IMR-90 (cell line): ENCODE measurements at places on chromosomes 13 and 19. TPM values are rescaled to one million over a fixed set of nuclear protein-coding genes. Genes with fewer than 3 reads are reported as not detected.
A peak's percentile ranks its signal among the peaks of the same experiment; 100 is the strongest.

DNA sequence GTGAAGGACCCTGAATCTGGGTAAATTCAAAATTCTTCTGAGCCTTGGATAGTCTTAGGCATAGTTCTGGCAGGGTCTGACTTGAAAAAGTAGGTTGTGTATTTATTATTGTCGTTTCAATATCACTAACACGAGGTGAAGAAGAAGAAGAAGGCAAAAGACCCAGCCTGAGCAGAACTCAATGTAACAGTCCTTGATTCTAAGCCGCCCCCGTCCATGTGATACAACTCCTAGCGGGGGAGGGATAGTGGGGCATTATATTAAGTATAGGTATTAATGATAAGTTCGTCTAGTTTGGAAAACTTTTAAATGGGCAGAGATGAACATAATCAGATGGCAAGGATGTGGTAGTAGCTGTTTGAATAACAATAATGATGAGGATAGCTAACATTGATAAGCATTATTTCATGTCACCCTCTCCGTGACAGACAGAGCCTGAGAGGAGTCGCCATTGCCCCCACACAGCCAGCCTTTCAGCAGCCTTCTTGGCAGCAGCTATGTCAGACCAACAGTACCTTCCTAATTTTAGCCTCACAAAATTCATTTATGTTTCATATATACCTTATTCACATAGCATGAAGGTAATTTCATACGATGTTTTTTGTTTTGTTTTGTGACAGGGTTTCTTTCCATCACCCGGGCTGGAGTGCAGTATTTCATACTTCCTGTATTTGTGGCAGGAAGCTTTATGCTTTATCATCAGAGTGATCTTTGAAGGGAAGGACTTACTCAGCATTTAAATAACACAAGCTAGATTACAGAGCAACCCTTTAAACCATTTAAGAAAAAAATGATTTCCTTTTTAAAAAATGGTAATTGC, 64.4 kb upstream of the NPAS1 start:
- peak; percentile 52 for DNase-seq

DNA sequence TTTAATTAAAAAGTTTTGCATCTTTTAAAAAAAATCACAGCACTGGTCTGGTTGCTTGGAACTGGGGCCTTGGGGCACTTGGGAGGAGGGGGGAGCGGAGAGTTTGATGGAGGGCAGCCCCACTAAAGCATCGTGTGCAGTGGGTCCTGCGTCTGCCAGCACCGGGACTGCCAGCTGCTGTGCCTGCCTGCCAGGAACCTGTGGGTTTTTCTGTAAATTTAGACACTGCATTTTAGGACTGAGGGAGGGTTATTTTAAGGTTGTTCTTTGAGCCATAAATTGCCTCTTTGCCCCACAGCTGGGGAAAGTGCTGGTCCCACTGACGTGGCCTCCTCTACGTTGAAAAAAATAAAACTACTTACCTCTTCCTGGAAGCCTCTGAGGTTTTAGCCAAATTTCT, 2.9 kb downstream of the KLF2 start:
- DNase-seq: no peak

- no peak for DNase-seq
These were observed 12.9 kb upstream of the TPT1 start for GRCh38 chr13:45353895-45354294.

GRCh38 chr19:4174895-4175668, 7.3 kb downstream of the SIRT6 start:
- no peak for DNase-seq

DNA sequence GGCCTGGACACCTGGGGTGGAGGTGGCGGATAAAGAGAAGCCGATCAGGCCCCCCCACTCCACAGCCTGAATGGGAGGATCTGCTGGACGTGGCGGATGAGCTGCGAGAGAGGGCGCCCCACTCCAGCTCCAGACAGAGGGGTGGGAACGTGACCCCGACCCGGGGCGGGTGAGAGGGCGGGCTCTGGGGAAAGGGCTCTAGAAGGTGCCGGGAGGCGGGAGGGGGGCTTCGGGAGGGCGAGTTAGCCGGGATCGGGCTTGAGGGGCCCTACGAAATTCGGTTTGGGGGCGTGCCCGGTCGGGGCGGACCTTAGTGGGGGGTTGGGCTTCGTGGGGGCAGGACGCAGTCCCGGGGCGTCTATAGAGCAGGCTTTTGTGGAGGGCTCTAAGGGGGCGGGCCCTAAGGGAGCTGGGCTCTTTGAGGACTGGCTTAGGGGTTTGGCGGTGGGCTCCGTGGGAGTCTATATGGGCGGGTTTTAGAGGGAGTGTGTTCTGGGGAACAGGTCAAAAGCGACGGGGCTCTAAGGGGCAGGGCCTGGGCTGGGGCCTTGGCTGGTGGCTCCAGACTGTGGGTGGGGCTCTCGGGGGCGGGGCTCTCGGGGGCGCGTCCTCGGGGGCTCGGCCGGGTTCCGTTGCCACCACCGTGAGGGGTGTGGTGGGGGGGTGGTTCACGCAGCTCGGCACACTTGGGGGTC, 4.1 kb upstream of the NANOS3 start:
- no peak for DNase-seq

- DNase-seq: no peak
These were observed 30.9 kb downstream of the TUBA3C start for GRCh38 chr13:19150712-19151228.

DNA sequence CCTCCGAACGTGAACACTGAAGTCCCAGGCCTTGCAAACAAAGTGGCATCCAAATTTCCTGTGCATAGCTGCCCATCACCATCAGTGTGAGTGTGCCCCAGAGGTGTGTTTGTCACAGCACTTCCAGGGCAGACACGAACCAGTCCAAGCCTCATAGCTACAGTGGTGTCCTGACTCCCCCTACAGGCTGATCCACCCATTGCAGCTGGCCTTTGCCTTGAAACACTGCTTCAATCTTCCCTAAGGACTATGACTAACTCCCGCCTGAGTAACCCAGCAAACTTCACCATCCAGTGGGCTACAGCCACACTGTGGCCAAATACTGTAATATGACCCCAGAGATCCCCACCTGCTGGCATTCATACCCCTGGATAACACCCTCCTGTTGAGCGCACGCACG, 3.9 kb downstream of the ZNF266 start:
- DNase-seq: peak; percentile 29

GRCh38 chr19:5934774-5935472, 20.9 kb downstream of the CAPS start:
- peak; percentile 90 for DNase-seq

DNA sequence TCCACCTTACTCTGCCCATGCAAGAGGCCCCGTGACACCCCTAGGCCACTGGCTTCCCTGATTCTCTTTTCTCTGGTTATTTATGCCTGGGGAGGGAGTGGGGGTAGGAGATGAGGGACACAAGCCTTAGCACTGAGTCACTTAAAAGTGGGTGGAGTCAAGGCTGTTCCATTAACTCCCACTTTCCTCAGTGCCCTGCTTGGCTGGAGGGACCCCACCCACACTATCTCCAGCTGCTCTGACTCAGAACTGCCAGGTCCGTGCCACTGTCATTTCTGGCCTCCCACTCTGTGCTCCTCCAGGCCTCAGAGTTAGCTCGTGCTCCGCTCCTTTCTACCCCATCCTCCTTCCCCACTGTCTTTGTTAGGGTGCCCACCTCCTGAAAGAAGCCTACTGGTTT, 113.4 kb upstream of the UQCRFS1 start:
- no peak for DNase-seq

GRCh38 chr13:39282400-39282972, 244.2 kb downstream of the NHLRC3 start:
- no peak for DNase-seq

GRCh38 chr13:47087841-47088240, 191.0 kb upstream of the HTR2A start:
- peak; percentile 81 for DNase-seq

GRCh38 chr19:30480097-30480496, 107.9 kb downstream of the ZNF536 start:
- DNase-seq: no peak

- DNase-seq: no peak
These were observed at the start of gene CLDN10 for GRCh38 chr13:95552539-95553441. Gene CLDN10 (plus strand): TSS chr13:95552720. CDS start chr13:95552754, 34 bp downstream.

GRCh38 chr19:9945319-9945966, 9.1 kb upstream of the OLFM2 start:
- peak; percentile 100 for DNase-seq

DNA sequence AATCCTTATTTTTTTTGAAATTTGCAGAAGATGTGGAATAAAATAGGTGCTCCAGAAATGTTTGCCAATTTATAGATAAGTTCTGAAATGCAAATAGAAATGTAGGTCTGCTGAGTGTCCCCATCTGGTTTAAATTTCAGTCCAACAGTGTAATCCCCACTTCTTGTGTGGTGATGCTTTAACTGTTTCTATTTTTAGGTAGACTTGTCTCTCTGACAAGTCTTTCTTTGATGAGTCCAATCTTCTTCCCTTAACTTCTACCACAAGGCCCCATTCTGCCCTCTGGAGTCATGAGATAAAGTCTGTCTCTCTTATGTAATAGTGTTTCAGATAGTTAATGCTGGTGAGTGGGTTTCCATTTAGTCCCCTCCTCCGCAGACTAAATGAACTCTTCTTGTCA, 390.4 kb downstream of the RFC3 start:
- DNase-seq: peak; percentile 21

DNA sequence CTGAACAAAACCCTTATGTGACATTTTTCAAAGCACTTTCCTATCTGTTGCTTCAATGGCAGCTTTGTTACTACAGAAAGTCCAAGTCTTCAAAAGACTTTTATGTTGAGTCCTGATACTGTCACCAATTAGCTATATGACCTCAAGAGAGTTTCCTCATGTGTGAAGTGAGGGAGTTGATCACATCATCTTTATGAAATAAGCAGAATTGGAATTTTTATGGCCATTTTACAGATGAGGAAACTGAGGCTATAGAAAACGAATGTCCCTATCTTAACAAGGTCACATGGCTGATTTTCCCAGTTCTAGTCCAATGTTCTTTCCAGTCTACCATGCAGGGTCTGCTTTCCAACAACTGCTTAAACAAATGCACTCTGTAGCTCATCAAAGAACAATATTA, 2.6 kb downstream of the TNFRSF19 start:
- no peak for DNase-seq

The SLC17A7 gene
- 0.03 TPM in 1 of 2 replicates, not detected in the other for polyA plus RNA-seq

The SYDE1 gene
- 64.9 and 84.7 TPM in 2 replicates for polyA plus RNA-seq

The SHC2 gene
- 0.68 and 0.72 TPM in 2 replicates for polyA plus RNA-seq

The DACT3 gene
- polyA plus RNA-seq: 4.9 and 5.7 TPM in 2 replicates

The PLA2G4C gene
- polyA plus RNA-seq: 5.7 and 6.5 TPM in 2 replicates

The OVOL3 gene
- polyA plus RNA-seq: not detected in 2 replicates

The ETV2 gene
- 1.2 and 1.4 TPM in 2 replicates for polyA plus RNA-seq

The COX7A1 gene
- 6.9 and 8.4 TPM in 2 replicates for polyA plus RNA-seq

The GPR4 gene
- 0.02 and 0.04 TPM in 2 replicates for polyA plus RNA-seq

The PSG3 gene
- 0.03 and 0.10 TPM in 2 replicates for polyA plus RNA-seq

The RASAL3 gene
- 0.07 TPM in 1 of 2 replicates, not detected in the other for polyA plus RNA-seq

The IRGC gene
- polyA plus RNA-seq: not detected in 2 replicates
